Activated CD4-positive, alpha-beta T cell treated with anti-CD3 and anti-CD28 coated beads for 24 hours (primary cell): ENCODE measurements at places on chromosomes 2 and 18.

GRCh38 chr2:102253140-102253752, 58.1 kb upstream of the IL1RL1 start:
- DNase-seq: no peak

GRCh38 chr2:113032737-113033136, 19.9 kb downstream of the IL36B start:
- no peak for DNase-seq

GRCh38 chr2:111022633-111023032, 98.1 kb upstream of the BCL2L11 start:
- no peak for DNase-seq

- DNase-seq: no peak
These were observed 944 bp downstream of the RAB3GAP1 start for GRCh38 chr2:135052997-135053474.

- DNase-seq: no peak
These were observed 2.4 kb upstream of the THNSL2 start for GRCh38 chr2:88167740-88168139.

GRCh38 chr2:24123922-24124580, 782 bp downstream of the FAM228B start:
- DNase-seq: no peak
